Stimulated activated CD4-positive, alpha-beta T cell treated with anti-CD3 and anti-CD28 coated beads, Interleukin-4, amount 100 ng/mL, for 1 hour (primary cell): ENCODE measurements at places on chromosomes 16 and 17.
A peak's percentile ranks its signal among the peaks of the same experiment; 100 is the strongest.

GRCh38 chr16:84109598-84110335 lies 7.0 kb downstream of the MBTPS1 start:
- no peak for DNase-seq

GRCh38 chr17:63550817-63551639 lies 751 bp downstream of the DCAF7 start:
- DNase-seq = peak; percentile 9

GRCh38 chr16:31569360-31569717 lies 41.6 kb downstream of the AHSP start:
- peak; percentile 5 for DNase-seq

- no peak for DNase-seq
Observed at GRCh38 chr17:48016112-48016511, 21.5 kb downstream of the COPZ2 start.

- no peak for DNase-seq
Observed at GRCh38 chr16:27286451-27286850, 17.9 kb upstream of the NSMCE1 start.

GRCh38 chr16:59259950-59260319 lies 525.8 kb upstream of the GOT2 start:
- no peak for DNase-seq

- no peak for DNase-seq
Observed at GRCh38 chr17:31733326-31733725, 125.7 kb downstream of the COPRS start.

DNA sequence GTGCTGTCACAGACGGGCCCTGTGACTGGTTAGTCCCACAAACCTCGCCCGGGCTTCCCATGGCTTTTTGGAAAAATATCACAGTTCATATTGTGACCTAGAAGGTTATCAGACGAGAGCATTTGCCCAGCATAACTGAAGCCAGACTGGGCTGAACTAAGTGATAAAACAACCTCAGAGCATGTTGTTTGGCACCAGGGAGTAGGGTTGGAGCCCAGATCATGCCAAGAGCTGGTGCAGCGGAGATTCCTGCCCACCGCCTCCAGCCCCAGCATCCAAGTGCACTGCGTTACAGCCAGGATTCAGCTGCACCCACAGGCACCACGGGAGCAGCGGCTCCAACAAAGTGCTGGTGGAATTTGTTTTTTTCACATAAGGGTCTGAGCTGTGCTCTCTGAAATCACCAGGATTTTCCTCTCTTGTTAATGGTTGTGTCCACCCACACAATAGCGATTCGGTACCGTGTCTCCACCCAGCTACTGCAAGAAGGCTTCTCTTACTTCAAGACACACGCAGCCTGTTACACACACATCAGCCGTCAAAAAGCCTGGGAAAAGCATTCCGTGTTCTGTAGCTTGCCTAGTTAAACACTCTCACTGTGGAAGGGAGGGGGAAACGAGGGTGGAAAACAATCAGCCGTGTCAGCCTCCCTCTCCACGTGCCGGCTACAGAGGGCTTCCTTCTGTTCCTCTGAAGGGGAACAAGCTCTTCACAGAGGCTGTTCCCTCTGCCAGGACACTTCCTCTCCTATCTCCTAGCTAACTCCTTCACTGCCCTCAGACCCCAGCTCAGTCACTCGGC lies 273.8 kb downstream of the C16orf95 start:
- DNase-seq = no peak
